ENCODE measurements at places on chromosomes 1 and 21.

DNA sequence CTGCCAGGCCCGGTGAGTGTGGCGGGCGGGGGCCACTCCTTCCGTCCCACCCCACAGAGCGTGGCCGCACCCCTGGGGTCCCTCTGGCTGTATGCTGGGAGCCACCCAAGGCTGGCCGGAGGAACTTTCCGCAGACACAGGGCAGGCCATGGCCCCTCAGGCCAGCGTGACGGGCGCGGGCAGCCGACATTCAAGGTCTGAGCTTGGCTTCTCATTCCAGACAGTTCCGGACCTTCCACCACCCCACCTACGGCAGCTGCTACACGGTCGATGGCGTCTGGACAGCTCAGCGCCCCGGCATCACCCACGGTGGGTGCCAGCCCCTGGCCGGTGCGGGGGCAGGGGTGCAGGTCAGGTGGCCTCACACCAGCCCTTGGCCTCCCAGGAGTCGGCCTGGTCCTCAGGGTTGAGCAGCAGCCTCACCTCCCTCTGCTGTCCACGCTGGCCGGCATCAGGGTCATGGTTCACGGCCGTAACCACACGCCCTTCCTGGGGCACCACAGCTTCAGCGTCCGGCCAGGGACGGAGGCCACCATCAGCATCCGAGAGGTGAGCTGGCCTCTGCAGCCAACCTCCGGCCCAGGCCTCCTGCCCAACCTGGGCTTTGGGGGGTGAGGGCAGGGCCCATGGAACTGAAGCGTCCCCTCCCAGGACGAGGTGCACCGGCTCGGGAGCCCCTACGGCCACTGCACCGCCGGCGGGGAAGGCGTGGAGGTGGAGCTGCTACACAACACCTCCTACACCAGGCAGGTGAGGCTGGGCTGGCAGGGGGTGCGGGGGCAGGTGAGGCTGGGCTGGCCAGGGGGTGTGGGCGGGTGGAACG is 7.3 kb downstream of the SCNN1D start:
- DNase-seq: no peak

GRCh38 chr1:213066363-213066762 is 15.3 kb downstream of the RPS6KC1 start:
- DNase-seq: no peak

DNA sequence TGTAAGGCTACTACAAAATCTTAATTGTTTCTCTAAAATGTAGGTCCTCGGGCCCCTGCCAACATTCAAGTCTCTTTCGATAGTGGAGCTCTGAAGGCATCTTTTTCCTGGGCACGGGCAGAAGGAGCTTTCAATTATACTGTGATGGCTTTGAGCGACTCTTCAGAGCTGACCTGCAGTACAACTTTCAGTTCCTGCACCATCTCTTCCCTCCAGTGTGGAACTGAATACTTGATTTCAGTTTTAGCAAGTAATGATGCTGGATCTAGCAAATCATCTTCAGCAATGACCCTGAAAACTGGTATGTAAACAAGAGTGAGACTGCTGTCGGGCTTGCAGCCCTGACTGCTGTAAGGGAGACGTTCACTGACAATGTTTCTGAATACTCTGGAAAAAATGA is 9.6 kb downstream of the FNDC7 start:
- no peak for DNase-seq

- DNase-seq: no peak
Observed at GRCh38 chr1:224903955-224904354, 25.5 kb upstream of the DNAH14 start.

DNA sequence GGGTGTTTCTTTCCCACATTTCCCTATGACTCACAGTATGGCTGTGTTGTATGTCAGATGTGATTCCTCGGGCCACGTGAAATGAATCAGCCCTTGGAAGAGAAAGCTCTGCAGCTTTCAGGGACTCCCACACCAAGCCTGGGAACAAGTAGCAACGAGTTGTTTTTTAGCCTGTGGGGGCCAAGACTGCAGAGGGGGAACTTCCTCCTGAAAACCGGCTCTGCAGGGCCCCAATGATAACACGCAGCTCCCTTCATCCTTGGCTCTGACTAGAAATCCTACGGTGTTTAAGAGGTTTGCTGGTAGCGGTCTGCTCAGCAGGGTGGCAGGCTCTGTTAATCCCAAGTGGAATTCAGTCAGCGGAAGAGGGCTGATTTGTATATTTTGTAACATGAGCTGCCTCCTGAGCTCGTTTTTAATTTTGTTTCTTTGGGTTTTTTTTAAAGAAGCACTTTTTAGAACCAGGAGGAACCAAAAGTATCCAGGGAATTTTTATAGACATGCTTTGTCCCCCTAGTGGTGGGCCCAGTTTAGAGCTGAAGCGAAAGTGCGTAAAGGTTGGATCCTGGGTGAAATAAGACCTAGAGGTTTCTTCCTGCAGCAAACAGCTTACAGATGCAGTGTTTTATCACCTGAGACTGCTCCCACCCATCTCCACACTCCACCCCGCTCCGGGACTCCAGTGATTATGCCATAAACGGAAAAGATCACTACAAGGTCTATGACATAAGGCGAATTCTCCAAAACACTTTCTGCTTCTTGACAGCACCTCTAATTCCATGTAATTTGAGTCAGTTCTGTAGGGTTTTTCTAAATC is 48.8 kb downstream of the LAMC2 start:
- DNase-seq: peak; percentile 88

GRCh38 chr1:61182480-61182879 is 100.1 kb downstream of the NFIA start:
- no peak for DNase-seq
